ENCODE measurements at places on chromosomes 6 and 20. TPM values are rescaled to one million over a fixed set of nuclear protein-coding genes. Genes with fewer than 3 reads are reported as not detected.

The BMP6 gene
- polyA plus RNA-seq, result not detected

The C20orf141 gene
- not detected for polyA plus RNA-seq

The PHF1 gene
- polyA plus RNA-seq, result 58.6 TPM

The LGSN gene
- polyA plus RNA-seq, result not detected

The ADTRP gene
- 41.7 TPM for polyA plus RNA-seq

The AGER gene
- polyA plus RNA-seq, result not detected

The CHRNA4 gene
- polyA plus RNA-seq, result not detected

The ARFRP1 gene
- polyA plus RNA-seq, result 65.7 TPM

The DEFB132 gene
- not detected for polyA plus RNA-seq

The GJA1 gene
- polyA plus RNA-seq, result not detected

The PKIB gene
- polyA plus RNA-seq, result 0.32 TPM

The SASH1 gene
- polyA plus RNA-seq, result not detected

The LHFPL5 gene
- not detected for polyA plus RNA-seq

The SAMD3 gene
- polyA plus RNA-seq, result 35.8 TPM

The MPIG6B gene
- polyA plus RNA-seq, result not detected

The TRAM2 gene
- polyA plus RNA-seq, result 4.5 TPM

The EFCAB8 gene
- not detected for polyA plus RNA-seq

The BEND6 gene
- not detected for polyA plus RNA-seq

The RNF5 gene
- polyA plus RNA-seq, result 135 TPM

The SLA2 gene
- polyA plus RNA-seq, result 13.1 TPM

The SPATS1 gene
- polyA plus RNA-seq, result not detected

The EYA4 gene
- not detected for polyA plus RNA-seq

The SLC22A2 gene
- polyA plus RNA-seq, result not detected

The BANF2 gene
- polyA plus RNA-seq, result not detected

The FAM184A gene
- polyA plus RNA-seq, result 1.7 TPM

The NRN1 gene
- 0.10 TPM for polyA plus RNA-seq

The SFT2D1 gene
- polyA plus RNA-seq, result 103 TPM

The KCNK16 gene
- polyA plus RNA-seq, result not detected

The TCP11 gene
- polyA plus RNA-seq, result not detected

The ASIP gene
- not detected for polyA plus RNA-seq

The EEF1A2 gene
- 0.10 TPM for polyA plus RNA-seq

The UNC93A gene
- not detected for polyA plus RNA-seq

The TAAR2 gene
- not detected for polyA plus RNA-seq

The AP5S1 gene
- polyA plus RNA-seq, result 22.2 TPM

The CRYBG1 gene
- 16.7 TPM for polyA plus RNA-seq

The SAMD10 gene
- 6.6 TPM for polyA plus RNA-seq

The SEL1L2 gene
- not detected for polyA plus RNA-seq

The CFAP61 gene
- polyA plus RNA-seq, result not detected

The PRR18 gene
- polyA plus RNA-seq, result not detected

The ARMH2 gene
- polyA plus RNA-seq, result 0.29 TPM

The ISM1 gene
- 0.38 TPM for polyA plus RNA-seq

The UST gene
- polyA plus RNA-seq, result 2.5 TPM

The GPR6 gene
- polyA plus RNA-seq, result not detected

The HLA-DQA1 gene
- polyA plus RNA-seq, result 4.2 TPM

The LY6G6D gene
- polyA plus RNA-seq, result not detected

The STK4 gene
- polyA plus RNA-seq, result 254 TPM

The MRPL14 gene
- polyA plus RNA-seq, result 101 TPM

The TAAR1 gene
- polyA plus RNA-seq, result not detected
